ENCODE measurements at places on chromosomes 13 and 19.

DNA sequence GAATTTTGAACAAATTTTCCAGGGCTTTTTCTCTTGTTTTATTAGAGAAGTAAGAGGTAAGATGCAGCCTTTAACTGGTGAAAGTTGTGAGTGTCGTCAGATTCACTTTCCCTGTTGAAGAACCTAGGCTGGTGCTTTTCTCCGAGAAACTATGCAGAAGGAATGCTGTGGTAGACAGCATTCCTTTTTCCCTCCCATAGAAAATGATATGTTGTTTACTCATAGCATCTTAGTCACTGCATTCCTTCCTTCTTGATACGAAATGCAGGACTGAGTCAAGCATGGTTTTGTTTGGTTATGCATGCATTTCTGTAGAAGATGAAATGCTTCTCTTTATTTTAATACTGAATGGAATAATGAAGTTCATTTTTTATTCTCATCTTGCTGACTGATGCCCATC is 3.4 kb downstream of the ITGBL1 start:
- DNase-seq = no peak

- no peak for DNase-seq
Observed at GRCh38 chr13:106232681-106233080, 302.8 kb downstream of the EFNB2 start.

DNA sequence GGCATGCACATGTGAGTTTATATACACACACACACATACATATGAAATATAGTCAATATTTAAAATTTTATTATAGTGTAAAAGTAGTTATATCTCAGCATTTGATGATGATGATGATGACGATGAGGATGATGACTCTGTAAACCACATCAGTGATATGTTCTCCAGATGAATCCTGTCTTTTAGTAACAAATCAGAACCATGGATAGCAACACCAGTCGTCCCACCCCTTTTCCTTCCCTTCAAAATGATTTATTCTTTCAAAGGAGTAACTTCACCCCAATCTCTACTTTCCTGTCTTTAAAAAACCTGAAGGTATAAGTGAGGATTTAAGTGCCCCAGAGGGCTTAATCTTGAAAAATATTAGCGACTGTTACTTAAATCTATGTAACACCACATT is 74.1 kb downstream of the DCLK1 start:
- DNase-seq = no peak

DNA sequence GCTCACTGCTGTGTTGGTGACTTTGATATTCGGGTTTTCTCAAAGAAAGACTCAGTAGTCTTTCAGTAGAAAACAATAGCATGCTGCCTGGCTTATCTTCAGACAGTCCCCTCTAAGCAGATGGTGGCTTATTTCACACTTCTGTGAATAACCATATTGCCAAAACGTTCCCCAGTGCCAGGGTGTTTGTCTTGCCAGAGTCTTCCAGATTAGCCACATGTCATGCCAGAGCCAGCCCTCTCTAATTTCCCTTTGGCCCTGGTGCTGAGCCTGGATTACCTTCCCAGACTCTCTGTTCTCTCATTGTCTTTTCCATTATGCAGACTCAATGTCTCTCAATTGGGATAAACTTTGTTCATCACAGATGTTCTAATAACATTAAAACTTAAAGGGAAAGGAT is 488.0 kb upstream of the ATXN8OS start:
- DNase-seq = no peak

- DNase-seq = no peak
Observed at GRCh38 chr19:42120276-42120980, 11.8 kb downstream of the POU2F2 start.

DNA sequence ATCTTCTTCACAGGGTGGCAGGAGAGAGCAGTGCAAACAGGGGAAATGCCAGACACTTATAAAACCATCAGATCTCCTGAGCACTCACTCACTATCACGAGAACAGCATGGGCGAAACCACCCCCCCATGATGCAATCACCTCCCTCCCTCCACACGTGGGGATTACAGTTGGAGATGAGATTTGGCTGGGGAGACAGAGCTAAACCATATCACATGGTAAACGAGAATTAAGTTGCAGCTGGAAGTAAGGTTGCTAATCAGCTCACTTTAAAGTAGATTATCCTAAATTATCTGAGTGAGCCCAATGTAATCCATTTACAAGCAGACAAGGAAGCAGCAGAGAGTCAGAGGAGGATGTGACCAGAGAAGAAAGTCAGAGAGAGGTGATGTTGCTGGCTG is 102.2 kb upstream of the IPO5 start:
- no peak for DNase-seq

GRCh38 chr13:49528161-49528560 is 32.4 kb downstream of the PHF11 start:
- no peak for DNase-seq

- DNase-seq = no peak
Observed at GRCh38 chr13:114078461-114079451, 53.7 kb downstream of the RASA3 start.

- no peak for DNase-seq
Observed at GRCh38 chr13:109933476-109933875, 147.1 kb upstream of the IRS2 start.

DNA sequence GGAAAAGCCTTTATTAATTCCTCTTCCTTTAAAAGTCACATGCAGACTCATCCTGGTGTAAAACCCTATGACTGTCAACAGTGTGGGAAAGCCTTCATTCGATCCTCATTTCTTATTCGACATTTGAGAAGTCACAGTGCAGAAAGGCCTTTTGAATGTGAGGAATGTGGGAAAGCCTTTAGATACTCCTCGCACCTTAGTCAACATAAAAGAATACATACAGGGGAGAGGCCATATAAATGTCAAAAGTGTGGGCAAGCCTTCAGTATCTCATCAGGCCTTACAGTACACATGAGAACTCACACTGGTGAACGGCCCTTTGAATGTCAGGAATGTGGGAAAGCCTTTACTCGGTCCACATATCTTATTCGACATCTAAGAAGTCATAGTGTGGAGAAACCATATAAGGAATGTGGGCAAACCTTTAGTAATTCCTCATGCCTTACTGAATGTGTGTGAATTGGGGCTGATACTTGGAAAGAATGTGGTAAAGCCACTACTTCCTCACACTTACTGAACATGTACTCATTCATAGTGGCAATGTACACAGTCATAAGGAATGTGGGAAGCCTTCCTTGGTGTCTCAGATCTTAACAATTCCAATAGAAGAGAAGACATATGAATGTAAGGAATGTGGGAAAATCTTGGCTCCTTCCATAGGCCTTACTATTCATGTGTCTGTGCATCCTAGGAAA is 18.8 kb downstream of the ZNF559 start:
- DNase-seq = no peak

GRCh38 chr13:33723772-33724435 is 94.0 kb upstream of the RFC3 start:
- DNase-seq = peak; percentile 31

DNA sequence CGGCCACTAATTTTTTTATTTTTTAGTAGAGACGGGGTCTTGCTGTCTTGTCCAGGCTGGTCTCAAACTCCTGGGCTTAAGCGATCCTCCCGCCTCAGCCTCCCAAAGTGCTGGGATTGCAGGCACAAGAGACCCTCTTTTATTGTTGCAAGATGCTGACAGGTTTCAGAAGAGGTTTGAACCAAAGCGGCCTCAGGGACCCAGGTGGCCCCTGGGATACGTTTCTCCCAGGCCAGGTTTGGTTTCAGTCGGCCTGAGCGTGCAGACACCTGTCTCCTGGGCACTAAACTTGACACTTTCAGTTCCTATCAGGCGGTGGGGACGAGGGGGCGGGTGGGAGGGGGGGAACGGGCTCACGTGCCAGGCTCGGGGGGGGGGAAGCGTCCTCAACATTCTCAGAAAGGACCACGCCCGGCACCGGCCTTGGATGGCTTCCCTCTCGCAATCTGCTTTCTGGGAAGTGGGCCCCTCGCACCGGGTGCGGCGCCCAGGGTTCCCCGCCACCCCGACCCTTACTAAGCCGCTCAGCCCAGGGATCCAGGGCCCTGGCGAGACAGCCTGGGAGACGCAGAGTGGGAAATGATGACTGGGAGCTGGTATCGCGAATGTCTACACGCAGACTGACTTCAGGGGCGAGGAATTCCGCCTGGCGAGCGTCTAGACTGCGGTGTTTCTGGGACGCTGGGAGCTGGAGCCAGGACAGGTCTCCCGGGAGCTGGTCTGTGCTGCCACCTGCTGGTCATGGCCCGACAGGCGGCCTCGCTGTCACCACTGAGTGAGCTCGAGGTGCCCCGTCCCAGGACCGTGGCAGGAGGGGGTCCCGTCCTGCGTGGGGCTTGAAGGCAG is 91.6 kb downstream of the GNG7 start:
- peak; percentile 85 for DNase-seq

- DNase-seq = no peak
Observed at GRCh38 chr13:79392882-79393563, 13.0 kb downstream of the RBM26 start.

- no peak for DNase-seq
Observed at GRCh38 chr13:26382366-26382765, 128.4 kb downstream of the CDK8 start.

GRCh38 chr19:53007200-53007599 is 6.5 kb upstream of the ERVV-1 start:
- no peak for DNase-seq

GRCh38 chr19:58562122-58563033 is 4.0 kb upstream of the UBE2M start:
- DNase-seq = no peak

- DNase-seq = no peak
Observed at GRCh38 chr13:60562096-60562780, 165.2 kb downstream of the TDRD3 start.

DNA sequence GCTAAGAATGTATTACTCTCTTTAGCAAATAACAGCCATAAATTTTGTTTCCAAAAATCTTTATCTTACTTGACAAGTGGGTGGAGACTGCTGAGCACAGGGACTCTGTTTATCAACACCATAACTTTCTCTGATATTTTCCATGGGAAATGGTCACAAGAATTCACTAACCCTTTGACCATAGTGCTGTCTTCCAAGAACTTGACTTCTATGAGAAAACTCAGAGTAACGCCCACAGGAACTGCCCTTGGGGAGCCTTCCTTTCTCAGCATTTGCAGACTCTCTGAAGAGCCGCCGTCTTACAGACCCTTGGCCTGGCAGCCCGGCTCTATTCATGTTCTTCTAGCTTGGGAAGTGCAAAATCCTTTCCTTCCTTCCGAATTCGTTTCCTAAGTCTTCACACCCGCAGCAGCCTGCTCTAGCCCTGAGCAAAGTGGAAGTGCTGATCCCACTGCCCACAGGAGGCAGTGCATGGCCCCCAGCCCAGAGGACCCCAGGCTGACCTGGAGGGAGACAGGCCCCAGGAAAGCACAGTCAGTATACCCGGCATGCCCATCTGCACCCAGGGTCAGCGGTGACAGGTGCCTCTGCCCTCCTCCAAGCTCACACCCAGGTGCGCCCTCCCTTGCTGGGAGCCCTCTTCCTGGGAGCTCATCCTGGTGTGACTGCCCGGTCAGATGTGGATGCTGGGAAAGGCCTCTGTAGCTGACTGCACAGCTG is 10.2 kb downstream of the GAS6 start:
- DNase-seq = no peak

GRCh38 chr13:33262594-33262993 is 23.0 kb downstream of the STARD13 start:
- DNase-seq = no peak

- DNase-seq = no peak
Observed at GRCh38 chr13:99237981-99238662, 20.1 kb downstream of the GPR18 start.
